BE2C (cell line): ENCODE measurements at places on chromosomes 3 and 15.

DNA sequence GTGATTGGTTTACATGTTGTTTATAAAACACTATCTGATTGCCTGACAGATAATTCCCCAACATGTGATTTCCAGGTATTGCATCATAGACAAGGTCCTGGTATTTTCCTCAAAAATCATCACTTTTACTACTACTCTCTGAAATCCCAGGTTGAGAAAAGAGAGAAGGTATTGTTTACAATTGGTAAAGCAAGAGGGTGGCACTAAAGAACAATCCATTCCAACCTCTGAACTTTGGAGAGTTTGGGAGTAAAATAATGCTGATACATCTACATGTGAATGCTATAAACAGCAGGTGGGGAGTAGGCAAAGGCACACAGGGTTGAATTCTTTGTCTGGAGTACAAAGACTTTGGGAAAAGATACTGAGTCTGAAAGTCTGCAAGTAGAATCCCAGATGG lies 134.2 kb downstream of the WDR72 start:
- no peak for DNase-seq

- DNase-seq, result peak; percentile 47
These were observed 135.8 kb downstream of the CHSY1 start for GRCh38 chr15:101115786-101116680.

DNA sequence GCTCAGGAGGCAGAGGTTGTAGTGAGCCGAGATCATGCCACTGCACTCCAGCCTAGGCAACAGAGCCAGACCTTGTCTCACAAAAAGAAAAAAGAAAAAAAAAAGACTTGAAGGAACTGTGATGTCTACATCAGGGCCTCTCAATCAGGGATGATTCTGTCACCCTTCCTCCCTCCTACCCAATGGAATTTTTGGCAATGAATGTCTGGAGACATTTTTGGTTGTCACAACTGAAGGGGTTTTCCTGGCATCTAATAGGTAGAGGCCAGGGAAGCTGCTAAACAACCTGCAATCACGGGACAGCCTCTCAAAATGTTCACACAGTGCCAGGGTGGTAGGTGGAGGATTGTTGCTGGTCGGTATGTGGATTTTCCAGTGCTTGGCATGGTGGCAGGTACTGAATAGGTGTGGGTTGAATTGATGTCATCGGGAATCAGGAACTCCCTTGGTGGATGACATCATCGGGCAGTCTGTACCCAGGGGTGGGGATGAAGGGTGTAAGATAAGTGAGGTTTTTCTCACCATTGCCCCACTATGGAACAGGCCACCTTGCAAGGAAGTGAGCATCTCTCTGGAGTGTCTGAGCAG lies 71.3 kb downstream of the MESD start:
- DNase-seq, result no peak

DNA sequence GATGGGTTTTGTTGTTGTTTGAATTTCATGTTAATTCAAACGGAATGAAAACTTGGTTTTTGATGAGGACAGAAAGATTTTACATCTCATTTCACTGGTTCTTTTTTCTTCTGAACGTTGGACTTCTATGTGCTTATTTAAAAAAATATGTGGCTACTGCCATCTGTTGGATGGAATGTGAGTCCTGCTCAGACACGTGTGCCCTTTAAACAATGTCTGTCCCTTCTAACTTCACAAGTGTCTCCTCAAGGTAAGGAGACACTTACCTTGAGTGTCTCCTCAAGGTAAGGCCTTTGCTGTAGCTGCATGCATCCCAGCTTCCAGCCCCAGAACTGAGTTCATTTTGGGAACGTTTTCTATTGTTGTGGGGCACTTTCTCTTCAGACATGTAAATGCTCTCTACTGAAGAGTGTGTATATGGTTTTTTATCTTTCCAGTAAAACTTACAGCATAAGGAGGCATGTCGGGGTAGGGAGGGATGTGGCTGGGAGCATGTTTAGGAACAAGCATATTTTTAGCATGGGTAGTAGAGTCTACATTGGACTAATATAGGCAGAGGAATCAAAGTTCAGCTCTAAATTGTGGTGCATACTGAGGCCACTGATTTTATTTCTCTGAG lies 63.1 kb upstream of the UBE3A start:
- peak; percentile 13 for DNase-seq

DNA sequence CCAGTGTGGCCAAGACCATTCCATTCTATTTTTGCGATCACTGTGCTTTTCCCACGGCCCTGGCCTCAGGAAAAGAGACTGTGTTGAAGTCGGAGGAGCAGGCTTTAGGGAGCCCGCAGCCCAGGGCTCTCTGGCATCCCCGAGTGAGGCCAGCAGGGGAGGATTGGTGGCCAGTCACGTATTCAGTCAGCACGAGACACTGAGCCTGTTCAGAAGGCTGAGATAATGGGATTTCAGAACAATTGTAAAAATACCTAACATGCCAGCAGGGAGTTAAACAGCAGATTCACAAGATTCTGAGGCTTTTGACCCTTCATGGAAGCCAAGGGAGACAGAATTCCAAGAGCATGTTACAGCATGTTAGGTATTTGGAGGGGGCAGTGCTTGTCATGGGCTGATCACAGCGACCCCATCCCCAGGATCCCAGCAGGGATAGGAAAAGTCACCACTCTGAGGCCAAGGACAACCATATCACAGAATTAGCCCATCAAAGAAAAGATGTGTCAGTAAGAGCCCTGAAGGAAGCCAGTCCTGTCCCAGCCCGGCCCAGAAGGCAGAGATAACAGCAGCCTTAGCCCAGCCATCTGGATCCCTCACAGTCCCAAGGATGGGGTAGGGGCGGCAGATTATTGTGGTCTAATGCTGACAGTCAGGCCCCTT lies 40.6 kb downstream of the AMOTL2 start:
- no peak for DNase-seq

GRCh38 chr3:23277688-23278087 lies 74.6 kb downstream of the UBE2E2 start:
- DNase-seq, result no peak

DNA sequence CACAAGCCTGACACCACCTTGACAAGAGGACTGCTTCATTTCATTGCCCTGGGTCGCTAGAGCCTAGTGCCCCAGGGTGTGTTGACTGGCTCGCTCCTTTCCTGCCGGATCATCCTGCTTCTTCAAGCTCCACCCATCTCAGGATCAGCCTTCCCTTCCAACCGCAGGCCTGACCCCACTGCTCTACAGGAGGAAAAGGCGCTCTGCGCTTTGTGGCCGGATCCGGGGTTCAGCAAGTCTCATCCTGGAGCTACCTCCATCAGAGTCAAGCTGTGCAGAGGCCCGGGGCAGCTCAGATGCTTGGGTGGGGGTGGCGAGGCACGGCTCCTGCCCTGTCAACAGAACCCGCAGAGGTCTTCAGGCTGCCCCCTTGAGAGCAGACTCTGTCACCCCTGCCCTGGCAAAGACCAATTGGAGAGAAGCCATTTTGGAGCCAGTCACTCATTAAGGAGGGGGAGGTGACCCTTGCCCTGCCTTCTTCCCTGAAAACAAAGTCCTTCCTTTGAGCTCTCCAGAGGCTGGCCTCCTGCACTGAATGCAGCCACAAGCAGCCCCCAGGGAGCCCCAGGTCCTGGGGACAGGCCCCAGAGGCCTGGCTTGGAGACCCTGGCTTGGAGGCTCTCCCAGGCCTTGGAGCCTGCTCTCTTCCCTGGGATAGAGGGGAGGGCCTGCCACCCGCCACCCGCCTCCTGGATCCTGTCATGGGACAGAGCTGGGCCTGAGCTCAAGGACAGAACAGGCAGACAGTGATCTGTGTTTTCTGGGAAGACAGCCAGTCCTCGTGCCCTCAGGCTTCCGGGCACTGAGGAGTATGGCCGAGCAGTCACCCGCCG lies 80.3 kb downstream of the CPN2 start:
- peak; percentile 94 for DNase-seq

DNA sequence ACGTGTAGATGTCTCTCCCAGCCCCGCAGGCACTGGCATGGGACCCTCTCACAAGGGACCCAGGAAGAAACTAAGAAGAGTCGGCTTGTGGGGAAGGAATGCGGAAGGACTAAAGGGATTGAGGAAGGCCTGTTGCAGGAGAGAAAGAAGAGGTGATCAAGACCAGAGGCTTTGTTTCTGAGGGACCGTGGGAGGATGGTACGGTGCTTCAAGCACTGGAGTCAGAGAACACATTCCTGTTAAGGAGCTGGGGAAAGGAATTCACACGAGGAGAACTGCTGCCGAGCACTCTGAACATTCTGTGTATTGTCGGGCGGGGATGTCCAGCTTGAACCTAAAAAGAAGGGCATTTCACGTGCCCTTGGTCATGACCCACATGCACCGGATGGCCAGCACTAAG lies 91.4 kb downstream of the TAMM41 start:
- no peak for DNase-seq

DNA sequence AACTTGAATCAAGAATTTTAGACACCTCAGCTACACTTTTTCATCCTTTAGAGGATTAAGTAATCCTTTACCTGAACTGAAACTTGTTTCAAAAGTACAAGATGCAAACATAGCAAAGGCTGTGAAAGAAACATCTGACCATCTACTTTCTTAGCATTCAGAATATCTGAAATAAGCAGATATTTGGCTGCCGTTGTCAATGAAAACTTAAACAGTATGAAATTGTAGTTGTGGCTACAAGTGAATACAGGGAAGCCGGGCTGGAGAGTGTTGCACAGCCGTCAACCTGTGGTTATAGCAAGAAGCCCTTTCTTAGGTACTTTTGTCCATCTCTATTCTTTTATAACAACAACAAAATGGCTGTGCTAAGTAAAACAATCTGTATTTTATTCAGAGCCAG lies 6.9 kb upstream of the CX3CR1 start:
- DNase-seq, result no peak

DNA sequence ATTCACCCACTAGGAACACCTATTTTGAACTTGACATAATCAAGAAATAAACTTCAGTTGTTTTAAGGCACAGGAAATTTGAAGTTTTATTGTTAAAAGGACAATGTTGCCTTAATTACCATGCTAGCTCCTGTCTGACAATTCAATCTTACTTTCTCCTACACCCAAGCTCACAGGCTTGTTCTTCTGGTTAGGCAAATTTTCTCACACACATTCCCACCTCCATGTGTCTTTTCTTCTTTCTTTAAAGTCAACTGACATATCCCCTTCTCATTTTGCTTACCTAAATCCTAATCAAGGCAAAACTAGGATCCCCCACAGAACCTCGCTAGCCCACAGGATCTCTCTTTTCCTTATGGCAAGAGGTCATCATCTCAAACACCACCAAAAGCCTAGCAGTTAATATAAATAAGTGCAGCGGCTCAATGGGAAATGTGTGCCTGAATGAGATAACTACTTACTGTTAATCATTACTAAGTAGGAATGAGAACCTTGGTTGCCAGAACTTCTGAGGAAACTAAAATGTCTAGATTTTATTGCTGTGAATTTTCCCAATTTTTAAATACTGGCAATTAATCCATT lies 189.3 kb downstream of the PLCH1 start:
- DNase-seq, result no peak

GRCh38 chr3:171832989-171833388 lies 10.2 kb upstream of the TMEM212 start:
- no peak for DNase-seq

GRCh38 chr15:34239151-34239808 lies 14.5 kb downstream of the EMC4 start:
- no peak for DNase-seq

DNA sequence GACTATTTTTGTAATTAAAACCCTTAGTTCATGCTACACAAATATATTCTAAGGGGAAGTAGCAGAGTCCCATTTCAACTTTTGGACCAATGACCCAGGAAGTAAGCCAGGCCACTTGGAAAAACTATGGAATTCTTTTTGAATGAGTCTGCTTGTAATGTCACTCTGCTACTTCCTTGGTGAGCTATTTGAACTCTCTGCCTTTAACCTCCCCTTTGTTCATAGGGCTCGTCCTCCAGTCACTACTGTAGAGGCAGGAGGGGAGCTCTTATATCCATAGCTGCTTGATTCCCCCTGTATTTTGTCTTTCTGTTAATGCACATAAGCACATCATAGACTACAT lies 119.6 kb downstream of the UACA start:
- no peak for DNase-seq

DNA sequence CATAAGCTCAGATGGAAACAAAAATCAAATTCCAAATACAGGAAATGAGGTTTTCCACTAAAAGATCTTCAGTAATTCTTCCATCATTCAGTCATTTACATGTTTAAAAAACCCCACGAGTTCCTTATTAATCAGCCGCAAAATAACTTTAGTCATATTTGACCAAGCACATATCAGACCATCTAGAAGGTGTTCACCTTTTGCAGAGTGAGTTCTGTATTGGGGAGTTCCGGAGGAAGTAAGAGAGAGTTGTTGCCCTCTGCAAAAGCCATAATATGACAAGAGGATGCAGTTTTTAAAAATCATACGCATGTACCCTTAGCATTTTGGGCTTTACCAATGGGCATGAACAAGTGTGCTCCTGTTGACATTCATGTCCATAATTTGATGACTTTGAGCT lies 61.6 kb downstream of the CCR1 start:
- DNase-seq, result no peak

- no peak for DNase-seq
These were observed 17.1 kb downstream of the CD80 start for GRCh38 chr3:119542168-119542767.

GRCh38 chr3:133515127-133515526 lies 58.4 kb upstream of the CDV3 start:
- no peak for DNase-seq

DNA sequence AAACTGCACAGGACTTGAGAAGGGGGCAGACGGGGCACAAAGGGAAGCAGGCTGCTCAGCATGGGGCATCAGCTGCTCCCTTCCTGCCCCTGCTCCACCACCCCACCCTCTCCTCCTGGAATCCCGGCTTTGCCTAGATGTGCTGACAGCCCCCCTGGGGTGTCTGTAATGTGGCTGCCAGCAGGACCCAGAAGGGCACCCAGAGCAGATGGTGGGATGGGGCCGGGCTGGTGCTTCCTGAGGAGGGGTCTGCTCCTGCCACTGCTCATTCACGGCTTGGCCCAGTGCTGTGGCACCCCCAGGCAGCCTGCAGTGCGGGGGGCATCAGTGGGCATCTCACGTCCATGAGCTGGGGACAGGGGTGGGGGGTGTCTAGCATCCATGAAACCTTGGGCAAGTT lies 10.2 kb downstream of the H1-8 start:
- DNase-seq, result peak; percentile 5

- DNase-seq, result no peak
These were observed 220.7 kb downstream of the MEX3B start for GRCh38 chr15:81825136-81825535.

DNA sequence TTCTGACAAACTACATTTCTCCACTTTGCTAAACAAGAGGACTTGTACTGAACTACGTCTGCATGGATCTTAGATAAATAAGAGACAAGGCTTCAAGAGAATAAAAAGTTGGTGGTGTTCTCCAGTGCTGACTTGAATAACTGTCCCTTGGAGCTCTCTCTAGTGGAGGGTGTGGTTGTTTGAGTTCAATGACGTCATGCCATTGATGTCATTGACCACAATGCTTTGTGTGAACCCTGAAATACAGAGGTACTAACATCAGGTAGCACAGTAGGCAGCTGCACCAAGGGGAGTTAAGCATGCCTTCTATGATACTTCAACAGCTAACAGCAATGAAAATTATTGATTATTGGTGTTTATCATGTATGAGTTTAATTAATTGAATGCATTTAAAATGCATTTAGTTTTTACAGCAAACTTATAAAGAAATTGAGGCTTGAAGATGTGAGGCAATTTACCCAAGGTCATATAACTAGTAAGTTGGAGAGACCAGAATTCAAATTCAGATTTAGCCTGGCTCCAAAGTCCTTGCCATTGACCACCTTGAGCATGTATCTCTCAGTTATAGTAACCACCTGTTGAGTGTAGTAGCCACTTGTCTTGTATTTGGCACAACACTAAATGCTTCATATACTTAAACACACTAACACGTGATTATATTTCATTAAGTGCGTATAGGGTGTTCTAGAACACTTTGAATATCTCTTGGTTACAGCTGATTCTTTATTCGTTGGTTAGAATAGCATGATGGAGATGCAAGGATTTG lies 126.0 kb upstream of the ANKRD28 start:
- no peak for DNase-seq
